HFFc6 (cell line): ENCODE measurements at places on chromosomes 12 and 14.

DNA sequence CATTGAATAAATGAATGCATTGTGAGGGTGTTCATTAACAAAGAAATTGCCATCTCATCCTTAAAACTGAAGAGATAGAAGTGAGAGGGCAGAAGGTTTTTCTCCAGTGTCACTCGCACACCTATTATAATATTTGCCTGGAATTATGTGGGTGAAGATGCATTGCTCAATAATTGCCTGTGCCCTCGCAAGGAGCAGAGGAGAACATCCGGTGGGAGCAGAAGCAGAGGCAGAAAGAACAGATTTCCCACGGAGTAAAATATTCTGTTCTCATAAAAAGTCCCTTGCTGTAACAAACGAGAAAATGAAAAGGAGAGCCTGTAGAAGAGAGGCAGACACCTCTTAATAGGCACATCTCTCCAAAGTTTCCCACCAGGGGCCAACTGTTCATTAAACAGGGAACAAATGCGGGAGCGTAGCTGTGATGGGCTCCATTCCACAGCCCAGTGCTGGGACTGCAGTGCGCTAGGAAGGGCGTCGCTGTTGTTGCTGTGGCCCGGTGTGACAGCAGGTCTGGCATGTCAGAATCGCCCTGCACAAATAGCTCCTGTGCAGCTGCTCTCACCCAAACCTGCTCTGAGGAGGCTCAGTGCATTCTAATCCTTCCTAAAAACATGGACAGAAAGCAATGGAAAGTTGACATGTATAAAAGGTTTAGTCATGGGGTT is 359.8 kb downstream of the APAF1 start:
- no peak for DNase-seq

- DNase-seq: no peak
Measured at GRCh38 chr12:50403001-50403440, 2.3 kb downstream of the LARP4 start.

DNA sequence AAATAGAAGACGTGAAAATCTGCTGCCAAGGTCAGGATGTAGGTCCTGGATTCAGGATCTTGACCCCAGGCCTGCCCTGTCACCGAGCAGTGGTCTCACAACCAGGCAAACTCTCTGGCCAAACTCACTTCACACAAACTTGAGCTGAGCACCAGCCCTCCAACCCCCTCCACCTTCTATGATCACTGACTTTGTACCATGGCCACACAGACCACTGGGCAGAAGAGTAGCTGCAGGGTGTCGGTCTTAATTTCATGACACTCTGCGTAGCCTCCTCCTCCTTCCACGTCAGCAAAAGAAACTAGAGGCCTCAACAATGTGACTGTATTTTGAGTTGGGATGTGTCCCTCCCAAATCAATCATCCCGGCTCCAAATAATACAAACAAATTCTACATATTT is 7.2 kb upstream of the TBX3 start:
- DNase-seq: no peak

DNA sequence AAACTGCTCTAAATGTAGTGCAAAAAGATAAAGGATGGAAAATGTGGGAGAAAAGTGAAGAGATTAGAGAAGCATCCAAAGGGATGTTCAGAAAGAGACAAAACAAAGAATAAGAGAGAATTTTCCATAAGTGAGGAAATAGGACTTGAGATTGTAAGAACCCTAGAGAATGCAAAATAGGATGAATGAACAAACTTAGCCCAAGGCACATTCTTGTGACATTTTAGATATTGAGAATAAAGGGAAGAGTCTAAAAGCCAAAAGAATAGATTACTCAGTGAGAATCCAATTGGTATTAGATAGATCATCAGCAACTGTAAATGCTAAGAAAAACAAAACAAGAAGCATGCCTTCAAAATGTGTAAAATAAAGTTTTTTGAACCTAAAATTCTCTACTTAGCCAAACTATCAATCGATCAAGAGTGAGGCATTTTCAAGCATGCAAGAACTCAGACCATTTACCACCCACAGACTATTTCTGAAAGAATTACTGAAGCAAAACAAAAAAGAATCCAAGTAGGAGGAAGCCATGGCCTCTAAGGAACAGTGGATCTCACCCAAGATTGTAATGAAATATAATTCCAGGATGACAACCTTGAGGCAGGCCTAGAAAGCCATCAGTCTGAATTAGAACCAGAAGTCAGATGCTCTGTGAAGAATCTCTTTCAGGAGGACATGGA is 33.5 kb downstream of the DYRK2 start:
- no peak for DNase-seq

GRCh38 chr12:30779578-30779977 is 24.8 kb upstream of the CAPRIN2 start:
- no peak for DNase-seq

DNA sequence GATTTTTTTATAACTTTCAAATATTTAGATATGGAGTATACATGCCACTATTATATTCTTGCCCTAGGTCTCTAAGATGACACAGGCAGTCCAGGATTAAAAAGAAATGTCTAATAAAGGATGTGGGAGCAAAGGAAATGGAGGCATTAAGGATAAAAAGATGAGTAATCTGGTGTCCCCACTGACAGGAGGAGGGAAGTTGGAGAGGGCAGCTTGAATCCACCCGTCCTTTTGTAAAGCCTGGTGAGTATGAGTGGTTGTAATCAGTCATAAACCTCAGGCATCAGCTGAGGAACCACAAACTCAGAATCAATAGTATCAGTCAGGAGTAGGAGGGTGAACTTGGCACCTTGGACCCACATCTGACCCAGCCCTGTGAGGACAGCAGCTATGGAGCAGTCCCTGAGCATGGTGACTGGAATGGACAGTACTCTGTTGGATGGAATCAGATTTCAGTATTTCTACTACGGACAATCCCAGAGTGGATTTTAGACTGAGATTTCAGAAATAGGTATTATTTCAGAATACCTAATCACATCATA is 100.5 kb downstream of the EXOC5 start:
- DNase-seq: no peak

DNA sequence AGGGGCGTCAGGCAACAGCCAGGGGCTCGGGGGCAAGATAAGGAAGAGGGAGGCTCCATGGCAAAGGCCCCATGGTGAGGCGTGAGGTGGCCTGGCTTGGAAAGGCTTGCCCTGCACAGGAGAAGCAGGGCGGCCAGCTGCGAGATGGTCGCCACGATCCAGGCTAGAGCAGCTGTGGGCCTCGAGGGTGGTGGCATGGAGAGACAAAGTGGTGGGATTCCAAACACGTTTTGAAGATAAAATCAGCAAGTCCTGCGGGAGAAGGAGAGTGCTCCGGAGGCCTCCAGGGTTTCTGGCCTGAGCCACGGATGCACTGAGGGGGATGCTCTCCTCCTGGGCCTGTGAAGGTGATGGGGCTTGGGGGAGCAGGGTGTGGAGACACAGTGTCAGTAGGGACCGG is 20.5 kb upstream of the DLK1 start:
- DNase-seq: no peak

- DNase-seq: no peak
Measured at GRCh38 chr14:56206596-56206995, 88.4 kb downstream of the PELI2 start.

GRCh38 chr12:132415327-132416120 is 74.4 kb upstream of the FBRSL1 start:
- DNase-seq: no peak

- peak; percentile 30 for DNase-seq
Measured at GRCh38 chr14:69014829-69015259, 35.7 kb upstream of the ACTN1 start.

GRCh38 chr14:74875941-74876913 is at the start of gene PROX2:
Gene PROX2, minus strand, starts transcription at chr14:74876145. Its CDS starts 12,311 bp downstream, at chr14:74863834.
- DNase-seq: no peak

DNA sequence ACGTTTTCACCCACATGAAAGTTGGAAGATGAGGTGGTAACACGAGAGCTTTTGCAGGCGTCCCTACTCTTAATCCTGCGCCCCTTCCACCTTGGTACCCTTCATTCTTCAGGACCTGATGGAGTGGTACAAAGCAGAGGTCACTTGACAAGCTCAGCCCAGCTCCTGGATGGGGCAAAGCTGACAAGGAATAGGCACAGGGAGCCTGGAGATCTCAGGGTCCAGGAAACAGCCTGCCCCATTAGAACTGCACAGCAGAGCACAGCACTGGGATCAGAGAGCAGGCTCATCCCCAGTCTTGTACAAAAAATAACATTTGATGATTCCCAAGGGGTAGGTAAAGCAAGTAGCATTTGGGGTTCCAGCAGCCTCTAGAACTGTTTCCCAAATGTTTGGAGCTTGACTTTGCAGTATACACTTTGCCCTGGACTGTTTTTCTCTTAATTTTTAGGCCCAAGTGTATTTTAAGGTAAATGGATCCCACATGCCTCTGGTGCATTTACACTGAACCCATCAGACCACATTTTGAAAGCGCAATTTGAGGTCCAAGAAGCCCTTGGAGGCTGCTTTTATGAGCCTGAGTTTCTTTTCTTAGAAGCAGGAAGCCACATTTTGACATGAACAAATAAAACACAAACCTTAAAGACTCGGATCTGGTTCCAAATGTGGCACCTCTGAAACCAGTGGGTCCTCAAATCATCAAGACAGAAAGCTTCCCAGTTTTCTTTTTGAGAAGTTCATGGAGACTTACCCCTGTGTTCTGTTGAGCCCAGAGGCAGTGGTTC is 633 bp downstream of the TC2N start:
- DNase-seq: no peak

GRCh38 chr12:45226021-45226420 is 10.1 kb downstream of the ANO6 start:
- no peak for DNase-seq

- no peak for DNase-seq
Measured at GRCh38 chr14:61240206-61240605, 40.9 kb downstream of the TMEM30B start.

- DNase-seq: peak; percentile 71
Measured at GRCh38 chr12:27193854-27194544, 50.1 kb upstream of the STK38L start.

DNA sequence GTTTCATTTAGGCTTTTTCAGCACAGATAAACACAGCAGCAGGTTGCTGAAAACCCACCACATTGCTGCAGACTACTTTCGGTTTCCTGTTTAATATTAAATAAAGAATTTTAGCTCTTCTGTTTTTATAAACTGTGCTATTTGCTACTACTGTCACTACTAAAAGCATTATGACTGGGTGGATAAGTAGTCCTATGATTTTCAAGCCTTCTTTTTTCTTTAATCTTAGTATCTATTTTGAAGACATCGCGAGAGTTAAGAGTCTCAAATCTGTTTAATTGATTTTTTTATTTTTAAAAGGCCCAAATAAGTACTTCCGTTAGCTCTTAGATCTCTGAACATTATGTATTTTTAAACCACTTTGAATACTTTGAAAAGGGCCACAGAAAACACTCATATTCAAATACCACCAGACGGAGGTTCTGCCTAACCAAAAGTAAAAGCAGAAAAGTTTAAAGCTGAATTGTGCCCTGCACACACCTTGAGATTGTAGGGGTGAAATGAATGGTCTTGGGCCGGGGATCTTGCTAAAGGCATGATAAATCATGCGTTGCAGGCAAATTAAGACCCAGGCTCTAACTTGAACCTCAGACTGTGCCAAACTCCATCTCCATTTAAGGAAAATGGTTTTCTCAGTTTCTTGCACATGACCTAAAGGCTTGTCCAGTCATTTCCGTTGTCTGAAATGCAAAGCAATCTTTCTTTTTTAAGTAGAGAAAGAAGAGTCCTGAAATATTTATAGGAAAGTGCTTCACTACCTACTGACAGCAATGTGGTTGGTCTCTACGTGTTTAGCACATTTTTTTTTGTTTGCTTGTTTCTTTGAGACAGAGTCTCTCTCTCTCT is 13.6 kb upstream of the FOXN3 start:
- no peak for DNase-seq

DNA sequence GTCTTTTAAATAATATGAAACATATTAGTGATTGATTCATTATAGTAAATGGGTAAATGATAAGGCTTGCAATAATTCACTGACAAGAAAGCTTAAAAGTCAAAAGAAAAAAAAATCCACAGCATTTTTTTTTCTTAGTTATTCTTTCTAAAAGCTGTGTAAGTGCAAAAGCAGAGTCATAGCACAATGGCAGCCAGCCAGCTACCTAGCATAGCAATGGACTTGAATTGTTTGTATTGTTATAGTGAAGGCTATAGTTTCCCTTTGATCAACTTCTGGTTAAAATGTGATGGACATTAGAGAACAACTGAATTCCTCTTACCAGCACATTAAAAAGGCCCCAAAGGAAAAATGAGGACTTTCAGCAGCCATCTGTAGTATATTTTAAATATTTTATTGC is 232.1 kb downstream of the NAV3 start:
- DNase-seq: peak; percentile 26

GRCh38 chr14:88318406-88318805 is 4.7 kb downstream of the KCNK10 start:
- DNase-seq: no peak

- DNase-seq: no peak
Measured at GRCh38 chr14:94123868-94124267, 5.5 kb downstream of the IFI27L2 start.

- peak; percentile 43 for DNase-seq
Measured at GRCh38 chr14:92317511-92317910, 5.5 kb upstream of the SLC24A4 start.
